ENCODE measurements at places on chromosomes 3 and 15.

- no peak for DNase-seq
Observed at GRCh38 chr15:25385986-25386385, 52.8 kb downstream of the UBE3A start.

GRCh38 chr15:70650567-70651302 is 112.6 kb downstream of the UACA start:
- DNase-seq: no peak

- no peak for DNase-seq
Observed at GRCh38 chr15:100463515-100463914, 65.2 kb downstream of the CERS3 start.

DNA sequence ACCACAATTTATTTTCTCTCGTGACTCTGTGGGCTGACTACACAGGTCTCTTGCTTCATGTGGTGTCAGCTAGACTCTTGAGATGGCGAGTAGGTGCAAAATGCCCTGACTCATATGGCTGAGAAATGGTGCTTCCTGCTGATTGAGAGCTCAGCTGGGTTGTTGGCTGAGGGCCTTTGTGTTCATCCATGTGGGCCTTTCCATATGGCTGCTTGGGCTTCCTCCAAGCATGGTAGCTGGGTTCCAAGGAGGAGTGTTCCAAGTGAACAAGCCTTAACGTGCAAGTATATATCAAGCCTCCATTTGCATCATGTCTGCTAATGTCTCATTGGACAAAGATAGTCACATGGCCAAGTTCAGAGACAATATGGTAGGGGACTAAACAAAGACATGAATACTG is 164.0 kb downstream of the PDCD6IP start:
- no peak for DNase-seq

DNA sequence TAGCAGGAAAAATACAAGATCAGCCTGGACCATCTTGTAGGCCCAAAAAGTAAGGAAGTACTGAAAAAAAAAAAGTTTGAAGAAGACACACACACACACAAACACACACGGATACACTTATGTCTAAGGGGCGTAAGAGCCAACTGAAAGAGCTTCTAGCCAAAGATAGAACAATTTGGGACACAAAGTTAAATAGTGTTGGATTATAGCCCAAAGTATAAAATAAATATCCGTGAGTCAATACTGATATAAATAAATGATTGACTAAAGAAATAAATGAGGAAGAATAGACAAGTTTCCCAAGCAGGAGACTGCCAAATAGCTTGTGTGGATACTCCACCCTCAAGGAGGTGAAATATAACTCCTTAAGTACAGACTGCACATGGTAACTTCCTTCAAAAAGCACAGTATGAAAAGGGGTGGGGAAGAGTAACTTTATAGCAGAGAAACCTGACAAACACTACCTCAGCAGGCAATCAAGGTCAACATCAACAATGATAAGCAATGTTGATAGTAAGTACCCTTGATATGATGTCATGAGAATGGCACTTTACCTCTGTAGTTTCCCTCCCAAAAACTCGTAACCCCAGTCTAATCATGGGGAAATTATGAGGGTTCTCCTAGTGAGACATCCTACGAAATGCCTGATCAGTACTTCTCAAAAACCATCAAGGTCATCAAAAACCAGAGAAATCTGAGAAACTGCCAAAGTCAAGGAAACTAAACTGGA is 187.3 kb upstream of the ATP11B start:
- DNase-seq: no peak

DNA sequence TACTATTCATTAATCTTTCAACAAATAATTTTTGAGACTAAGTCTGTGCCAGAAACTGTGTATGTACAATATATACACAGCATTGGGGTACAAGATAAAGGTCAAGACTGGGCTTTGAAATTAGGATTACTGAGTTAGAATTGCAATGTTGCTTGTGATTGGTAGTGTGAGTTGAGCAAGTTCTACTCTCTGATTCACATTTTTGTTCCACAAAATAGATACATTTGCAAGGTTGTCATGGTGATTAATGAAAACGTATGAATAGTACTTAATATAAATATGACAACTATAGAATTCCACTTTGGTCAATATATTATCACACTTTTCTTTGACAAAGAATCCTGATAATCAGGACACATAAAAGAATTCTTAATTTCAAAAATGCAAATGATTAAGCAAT is 314.6 kb downstream of the GBE1 start:
- no peak for DNase-seq

- no peak for DNase-seq
Observed at GRCh38 chr3:189331002-189331418, 159.2 kb downstream of the TPRG1 start.

DNA sequence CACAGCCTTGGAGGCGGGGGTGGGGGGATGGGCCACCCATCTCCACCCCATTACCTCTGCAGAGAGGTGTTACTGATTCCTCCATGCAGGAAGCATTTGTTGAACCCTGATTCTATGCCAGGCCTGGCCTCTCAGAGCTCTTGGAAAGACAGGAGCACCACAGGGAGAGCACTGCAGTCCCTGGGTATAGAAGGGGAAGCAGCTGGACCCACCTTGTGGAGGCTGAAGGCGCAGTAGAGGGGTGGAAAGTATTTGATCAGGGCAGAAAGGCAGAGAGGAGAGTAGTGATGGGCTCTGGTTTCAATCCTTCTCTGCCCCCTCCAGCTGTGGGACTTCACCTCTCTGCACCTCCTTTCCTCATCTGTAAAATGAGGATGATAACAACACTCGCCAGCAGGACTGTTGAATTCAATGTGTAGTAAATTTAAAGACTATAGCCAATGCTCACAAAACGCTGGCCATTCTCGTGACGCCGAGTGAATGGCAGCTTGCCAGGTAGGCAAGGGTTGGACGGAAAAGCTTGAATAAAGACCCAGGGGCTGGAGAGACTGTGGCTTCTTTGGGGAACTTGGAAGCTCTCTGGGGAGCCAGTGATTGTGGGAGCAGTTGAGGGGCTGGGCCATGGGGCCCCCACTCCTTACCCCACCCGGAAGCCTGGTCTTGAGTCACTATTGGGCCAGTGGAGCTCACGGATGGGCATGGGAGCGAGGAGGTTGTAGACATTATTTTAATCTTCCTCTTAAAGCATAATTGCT is 8.0 kb upstream of the CCDC33 start:
- no peak for DNase-seq

DNA sequence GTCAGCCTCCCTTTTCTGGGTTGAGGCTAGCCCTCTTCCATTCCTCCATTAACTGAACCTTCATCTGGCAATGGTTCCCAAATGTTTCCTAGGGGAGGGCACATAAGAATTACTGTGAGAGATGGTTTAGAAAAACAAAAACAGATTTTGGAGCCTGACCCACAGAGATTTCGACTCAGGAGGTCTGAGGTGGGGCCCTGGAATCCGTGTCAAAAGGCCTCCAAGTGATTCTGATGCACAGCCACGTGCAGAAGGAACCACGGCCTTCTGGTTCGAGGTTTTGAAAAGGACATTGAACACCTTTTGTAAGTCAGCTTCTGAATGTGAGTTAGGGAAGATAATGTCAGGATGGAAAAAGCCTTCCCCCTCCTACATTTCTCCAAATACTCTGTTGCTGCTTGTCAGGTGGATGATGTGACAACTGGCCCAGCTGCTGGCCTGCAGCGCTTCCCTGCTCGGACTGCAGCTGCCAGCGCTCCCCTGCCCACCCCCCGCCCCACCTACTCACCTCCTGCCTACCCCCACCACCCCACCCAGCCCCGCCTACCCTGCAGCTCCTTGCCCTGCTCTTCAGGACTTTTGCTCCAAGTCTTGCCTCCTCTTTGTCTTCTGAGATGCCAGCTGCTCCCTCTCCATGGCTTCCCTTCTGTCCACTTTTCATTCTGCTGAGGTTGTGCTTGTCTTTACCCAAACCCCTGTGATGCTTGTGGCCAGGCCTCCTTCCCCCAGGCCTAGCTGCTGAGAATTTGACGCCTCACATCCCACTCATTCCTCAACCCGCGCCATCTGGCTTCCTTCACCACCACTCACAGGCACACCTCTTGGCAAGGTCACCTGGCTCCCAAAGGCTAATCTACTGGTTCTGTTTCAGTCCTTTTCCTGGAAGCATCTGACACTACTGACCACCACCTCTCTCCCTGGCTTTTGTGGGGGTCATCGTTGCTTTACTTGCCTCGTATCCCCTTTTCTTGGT is 6.6 kb downstream of the EHD4 start:
- DNase-seq: no peak

DNA sequence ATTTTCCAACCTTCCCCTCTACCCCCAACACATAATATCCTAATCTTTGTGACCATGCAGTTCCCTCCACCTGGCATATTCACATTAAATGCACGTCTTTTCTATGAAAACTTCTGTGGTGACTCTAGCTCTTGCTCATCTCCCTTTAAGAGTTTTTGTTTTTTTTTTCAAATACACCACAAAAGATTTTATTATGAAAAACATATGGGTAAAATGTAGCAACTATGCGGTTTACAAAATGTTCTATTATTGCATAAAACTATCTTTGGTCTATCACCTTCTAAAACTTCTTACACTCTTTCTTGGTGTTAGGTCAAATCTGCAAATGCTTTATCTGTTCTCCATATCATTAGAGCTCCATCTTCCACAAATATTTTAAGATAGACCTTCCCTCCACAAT is 38.6 kb upstream of the ADGRG7 start:
- DNase-seq: no peak

GRCh38 chr15:61483599-61483998 is 254.5 kb upstream of the RORA start:
- no peak for DNase-seq

- DNase-seq: no peak
Observed at GRCh38 chr3:194702545-194702944, 16.9 kb downstream of the FAM43A start.

GRCh38 chr3:39668420-39668819 is 141.0 kb upstream of the MYRIP start:
- no peak for DNase-seq

DNA sequence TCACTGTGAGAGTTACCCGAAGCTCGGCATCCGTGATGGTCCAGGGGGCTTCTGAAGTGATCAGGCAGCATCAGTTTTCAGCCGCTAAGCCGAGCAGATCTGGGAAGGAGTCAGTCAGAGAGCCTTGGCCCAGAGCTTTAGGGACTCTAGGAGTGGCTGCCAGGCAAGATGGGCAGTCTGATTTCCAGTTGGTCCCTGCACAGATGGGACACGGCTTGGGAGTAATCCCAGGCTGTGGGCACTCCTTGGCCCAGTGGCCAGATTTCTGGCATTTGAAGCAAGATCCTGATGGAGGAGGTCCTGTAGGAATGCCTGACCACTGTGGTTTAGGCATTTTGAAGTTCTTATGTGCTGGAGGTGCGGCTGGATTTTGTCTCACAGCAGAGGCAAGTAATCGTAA is 10.5 kb upstream of the IP6K2 start:
- no peak for DNase-seq

DNA sequence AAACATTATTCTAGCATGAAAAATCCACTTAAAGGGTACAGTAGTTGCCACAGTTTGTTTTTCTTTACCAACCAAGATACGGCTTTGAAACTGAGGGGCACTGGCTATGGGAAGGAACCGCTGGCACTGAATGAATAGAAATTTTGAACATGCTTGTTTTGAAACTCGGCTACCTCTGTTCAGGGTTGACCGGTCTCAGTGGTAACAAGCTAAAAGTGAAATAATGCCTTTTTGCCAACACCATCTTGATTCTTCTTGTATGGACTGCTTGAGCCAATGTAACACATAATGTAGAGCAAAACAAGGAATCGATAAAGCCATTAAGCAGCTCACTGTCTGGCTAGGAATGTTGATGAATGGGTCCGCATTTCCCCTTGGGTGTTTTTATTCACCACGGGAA is 36.5 kb downstream of the PTPRG start:
- no peak for DNase-seq

- DNase-seq: no peak
Observed at GRCh38 chr15:34154725-34155204, 52.9 kb downstream of the PGBD4 start.

DNA sequence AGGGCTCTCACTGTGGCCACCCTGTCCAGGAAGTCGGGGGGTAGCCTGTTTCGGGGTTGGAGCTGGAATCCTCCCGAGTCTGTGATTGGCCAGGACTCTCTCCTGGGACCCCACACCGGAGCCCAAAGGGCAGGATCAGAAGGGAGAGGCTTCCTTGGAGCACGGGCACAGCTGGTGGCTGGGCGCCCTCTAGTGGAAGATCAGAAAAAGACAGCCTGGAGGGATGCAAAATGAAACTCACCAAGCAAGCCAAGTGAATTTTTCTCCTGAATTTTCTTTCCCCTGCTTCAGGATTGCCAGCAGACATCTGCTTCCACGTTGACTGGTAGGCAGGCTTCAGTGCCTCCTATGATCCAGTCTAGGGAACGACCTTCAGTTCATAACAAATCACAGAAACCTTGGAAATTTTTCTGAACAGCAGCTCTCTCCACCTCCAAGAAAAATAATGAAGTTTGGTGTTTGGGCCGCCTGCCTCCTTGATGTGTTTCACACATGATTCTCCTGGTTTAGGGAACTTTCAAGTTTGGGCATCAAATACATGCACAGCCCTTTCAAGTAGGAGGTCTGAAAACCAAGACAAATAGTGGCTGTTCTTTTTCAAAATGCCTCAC is 224.6 kb downstream of the VPS13C start:
- peak; percentile 80 for DNase-seq

DNA sequence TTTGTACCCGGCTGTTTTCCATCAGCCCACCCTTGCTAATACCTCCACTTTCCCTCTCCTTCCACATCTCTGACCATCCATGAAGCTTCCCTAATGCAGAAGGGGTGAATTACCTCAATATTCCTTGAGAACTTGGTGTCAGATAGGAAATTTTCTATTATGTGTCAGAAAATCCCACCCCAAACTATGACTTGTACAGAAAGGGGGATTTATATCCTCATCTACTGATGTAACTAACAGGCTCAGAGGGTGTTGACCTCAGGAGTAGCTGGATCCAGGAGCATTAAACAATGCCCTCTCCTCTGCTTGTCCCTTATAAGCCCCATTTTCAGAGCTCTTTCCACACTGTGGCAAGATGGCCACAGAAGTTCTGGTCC is 242.8 kb upstream of the TLE3 start:
- no peak for DNase-seq

- peak; percentile 35 for DNase-seq
Observed at GRCh38 chr3:9169956-9170850, 79.2 kb downstream of the SRGAP3 start.

DNA sequence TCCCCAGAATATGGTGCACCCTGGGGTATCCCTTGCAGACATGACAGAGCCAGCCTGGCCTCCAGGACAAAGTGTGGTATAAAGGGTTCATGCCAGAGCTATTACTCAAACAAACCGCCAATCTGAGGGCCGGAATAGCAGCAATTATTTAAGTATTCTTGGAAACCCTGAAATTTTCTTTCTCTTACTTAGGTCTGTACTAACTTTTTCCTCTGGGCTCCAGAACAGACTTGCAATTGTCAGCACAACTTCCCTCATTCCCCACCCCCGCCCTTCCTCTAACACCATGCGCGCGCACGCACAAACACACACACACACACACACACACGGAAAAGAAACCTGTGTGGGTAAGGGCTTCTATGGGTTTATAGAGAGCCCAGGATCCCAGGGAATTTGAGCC is 56.3 kb downstream of the ISG20 start:
- DNase-seq: no peak

DNA sequence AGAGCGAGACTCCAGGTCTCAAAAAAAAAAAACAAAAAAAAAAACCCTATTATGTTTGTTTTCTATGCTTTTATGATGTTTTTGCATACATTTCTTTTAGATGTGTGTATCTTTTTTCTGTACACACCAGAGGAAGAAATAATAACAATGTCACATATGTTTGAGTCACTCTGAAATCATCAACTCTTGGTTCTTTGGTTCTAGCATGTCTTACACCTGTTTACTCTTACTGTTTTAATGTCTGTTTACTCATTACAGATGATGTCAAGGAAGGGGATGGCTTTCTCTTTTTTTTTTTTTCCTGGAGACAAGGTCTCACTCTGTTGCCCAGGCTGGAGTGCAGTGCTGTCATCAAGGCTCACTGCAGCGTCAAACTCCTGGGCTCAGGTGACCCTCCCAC is 24.1 kb downstream of the RHOA start:
- no peak for DNase-seq

Data from GM13976 (cell line).